ENCODE measurements at places on chromosomes 2 and 18.

- DNase-seq, result peak; percentile 56
Measured at GRCh38 chr2:105308382-105309146, 21.0 kb downstream of the TGFBRAP1 start.

DNA sequence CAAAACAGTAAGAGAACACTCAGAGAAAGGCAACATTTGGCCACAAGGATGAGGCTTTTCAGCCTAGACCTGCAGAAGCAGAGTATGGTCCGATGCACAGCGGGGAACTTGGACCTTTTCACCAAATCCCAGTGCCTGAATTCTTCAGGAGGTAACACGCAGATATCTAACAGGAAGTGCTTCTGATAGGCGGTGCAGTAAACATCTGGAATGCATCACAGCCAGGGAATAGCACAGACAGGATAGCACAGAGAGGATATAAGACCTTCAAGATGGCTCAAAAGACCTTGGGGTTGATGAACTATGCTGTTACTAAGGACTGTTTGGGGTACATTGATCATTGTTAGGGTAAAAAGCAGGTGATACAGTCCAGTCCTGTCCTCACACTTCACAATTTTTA, 1.7 kb downstream of the TMEM127 start:
- no peak for DNase-seq

GRCh38 chr2:11390399-11390658, 45.9 kb upstream of the ROCK2 start:
- DNase-seq, result no peak

- DNase-seq, result no peak
Measured at GRCh38 chr18:12621742-12622306, 36.1 kb downstream of the SPIRE1 start.

DNA sequence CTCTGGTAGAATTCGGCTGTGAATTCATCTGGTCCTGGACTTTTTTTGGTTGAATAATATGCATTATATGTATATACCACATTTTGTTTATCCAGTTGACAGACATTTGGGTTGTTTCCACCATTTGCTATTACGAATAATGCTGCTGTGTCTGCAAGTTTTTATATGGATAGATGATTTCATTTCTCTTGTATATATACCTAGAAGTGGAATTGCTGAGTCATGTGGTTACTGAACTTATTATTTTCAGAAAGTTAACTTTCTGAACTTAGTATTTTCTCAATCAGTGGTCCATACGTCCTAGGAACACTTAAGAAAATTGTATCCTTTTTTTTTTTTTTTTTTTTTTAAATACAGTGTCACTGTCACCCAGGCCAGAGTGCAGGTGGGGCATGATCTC, 63.3 kb downstream of the RIF1 start:
- no peak for DNase-seq

- DNase-seq, result no peak
Measured at GRCh38 chr2:239818086-239818485, 207.1 kb downstream of the NDUFA10 start.

GRCh38 chr2:50225021-50225928, 806.7 kb downstream of the NRXN1 start:
- DNase-seq, result no peak

- no peak for DNase-seq
Measured at GRCh38 chr2:8297376-8298231, 384.3 kb upstream of the ID2 start.

DNA sequence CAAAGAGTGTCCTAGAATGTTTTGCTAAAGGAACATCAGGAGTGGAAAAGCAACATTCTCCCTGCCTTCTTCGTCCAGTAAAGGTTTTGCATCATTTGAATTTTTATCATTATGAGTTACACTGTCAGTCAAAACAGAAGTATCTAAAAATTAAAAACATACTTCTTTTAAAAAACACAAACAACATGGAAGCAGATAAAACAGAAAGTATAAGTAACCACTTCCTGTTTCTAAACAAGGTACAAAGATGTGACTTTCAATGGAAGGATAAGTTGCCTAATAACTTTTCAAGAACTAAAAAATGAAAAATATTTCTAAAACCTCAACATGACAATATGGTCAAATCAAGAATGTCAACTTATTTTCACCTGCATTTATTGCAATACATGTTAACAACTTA, 158.2 kb downstream of the STK39 start:
- no peak for DNase-seq

- no peak for DNase-seq
Measured at GRCh38 chr2:98772536-98772935, 41.6 kb upstream of the MGAT4A start.

DNA sequence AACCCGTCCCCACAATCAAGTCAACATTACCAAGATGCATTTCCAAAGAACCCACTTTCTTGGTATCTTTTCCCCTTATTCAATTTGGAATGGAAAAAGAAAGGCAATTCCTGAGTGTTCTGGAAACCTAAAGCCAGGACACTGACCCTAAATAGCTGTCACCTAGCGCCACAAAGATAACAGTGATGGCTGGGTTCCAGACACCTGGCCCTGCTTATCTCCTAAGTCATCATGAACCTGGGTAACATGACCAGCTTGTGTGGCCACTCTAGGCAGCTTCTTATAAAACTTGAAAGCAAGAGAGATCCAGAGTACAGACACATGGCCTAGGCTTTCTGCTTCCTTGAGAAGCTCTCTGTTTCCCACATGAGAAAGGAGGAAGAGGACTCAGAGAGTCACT, 95.4 kb downstream of the BOD1L2 start:
- DNase-seq, result no peak

- no peak for DNase-seq
Measured at GRCh38 chr2:98883780-98884211, 52.2 kb downstream of the CRACDL start.

- DNase-seq, result no peak
Measured at GRCh38 chr2:176149481-176149938, 1.8 kb upstream of the HOXD4 start.

DNA sequence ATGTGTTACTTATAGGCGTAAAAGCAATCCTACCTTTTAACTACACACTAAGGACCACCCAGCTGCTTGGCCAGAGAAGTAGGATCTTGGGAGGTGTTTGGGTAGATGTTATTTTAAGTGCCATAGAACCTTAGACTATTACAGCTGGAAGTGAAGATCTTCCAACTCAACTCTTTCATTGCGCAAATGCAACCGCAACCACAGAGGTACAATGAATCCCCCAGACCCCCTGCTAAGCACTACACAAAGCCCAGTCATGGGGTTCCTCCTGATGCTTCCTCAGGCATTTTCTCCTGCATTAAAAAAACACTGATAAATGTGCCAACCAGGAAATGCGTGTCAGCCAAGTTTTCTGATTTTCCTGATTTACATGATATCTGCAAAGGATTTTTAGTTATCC, 246.0 kb downstream of the LRRTM1 start:
- DNase-seq, result no peak

DNA sequence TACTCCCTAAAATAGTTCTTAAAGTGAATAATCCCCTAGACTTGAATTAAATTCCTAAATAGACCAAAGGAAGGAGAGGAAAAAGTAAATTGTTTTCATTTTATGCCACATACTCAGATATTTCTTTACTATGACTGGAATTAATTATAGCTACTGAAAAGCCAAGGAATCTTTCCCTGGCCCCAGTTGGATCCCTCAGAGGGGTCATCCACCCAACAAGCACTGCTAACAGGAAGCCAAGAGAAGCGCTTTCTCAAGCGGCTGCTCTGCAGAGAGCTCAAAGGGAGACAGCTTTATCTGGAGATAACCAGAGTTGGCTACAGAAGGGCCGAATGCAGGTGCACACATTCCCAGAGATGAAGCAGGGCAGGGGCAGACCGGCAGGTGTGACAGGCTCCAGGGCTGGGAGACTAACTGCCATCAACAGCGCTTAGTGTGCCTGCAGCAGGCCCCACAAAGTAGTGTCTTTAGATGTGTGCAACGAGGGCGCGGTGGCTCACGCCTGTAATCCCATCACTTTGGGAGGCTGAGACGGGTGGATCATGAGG, 51.1 kb downstream of the POLR1A start:
- DNase-seq, result no peak

DNA sequence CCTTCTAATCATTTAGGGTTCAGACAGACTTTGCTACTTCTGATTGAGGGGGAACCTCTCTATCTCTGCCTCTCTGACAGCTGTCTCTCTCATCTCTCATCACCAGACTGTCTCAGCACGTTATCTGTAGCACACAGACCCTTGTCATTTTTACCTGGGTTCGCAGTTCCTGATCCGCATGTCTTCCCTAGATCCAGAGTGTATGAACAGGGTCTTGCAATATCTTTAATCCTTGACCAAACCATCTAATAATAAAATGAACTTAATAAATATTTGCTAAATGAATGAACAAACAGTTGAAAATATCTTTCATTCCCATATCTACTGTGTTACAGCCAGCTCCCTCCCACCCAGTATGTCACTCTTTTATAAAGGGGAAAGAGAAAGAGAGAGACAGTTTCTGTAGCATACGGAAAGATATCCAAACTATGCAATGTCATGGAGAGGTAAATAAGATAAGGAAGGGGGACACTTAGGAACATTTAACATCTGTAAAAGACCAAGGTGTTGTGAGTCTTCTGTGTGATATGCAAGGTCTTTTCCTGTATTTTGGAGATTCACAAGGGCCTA, 507.6 kb downstream of the SUCLG1 start:
- DNase-seq, result no peak

DNA sequence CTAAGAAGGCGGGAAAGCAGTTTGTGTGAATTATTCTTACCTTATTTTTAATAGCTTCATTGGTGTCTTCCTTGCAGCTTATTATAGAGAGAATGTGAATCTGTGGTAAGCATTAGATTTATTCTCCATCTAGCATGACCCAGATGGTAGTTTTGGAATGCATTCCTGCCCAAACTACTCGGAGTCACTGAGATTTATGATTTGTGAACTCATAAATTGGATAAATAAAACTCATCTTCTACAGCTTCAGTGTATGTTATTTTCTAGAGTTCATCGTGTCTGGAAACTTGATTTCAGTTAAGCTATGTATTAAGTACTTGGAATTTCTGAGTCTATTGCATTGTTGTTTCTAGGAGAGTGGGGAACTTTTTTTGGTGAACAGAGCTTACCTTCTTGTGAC, 170.5 kb downstream of the FAM210A start:
- no peak for DNase-seq

DNA sequence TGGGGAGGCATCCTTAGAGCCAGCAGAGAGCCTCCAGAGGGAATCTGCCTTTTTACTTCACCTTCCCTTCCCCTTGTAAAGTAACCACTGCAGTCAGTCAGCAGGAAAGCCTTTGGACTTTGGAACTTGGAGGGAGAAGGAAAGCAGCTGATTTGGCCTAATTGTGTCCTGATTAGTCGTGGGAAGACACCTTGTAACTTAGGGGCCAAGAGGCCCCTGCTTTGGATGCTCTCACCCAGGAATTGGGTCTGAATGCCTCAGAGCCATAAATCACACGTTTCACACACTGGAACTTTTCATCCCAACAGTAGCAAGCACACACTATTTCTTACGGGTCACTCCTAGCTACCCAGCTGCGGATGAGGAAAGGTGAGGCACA, 81.0 kb upstream of the PPM1B start:
- no peak for DNase-seq

DNA sequence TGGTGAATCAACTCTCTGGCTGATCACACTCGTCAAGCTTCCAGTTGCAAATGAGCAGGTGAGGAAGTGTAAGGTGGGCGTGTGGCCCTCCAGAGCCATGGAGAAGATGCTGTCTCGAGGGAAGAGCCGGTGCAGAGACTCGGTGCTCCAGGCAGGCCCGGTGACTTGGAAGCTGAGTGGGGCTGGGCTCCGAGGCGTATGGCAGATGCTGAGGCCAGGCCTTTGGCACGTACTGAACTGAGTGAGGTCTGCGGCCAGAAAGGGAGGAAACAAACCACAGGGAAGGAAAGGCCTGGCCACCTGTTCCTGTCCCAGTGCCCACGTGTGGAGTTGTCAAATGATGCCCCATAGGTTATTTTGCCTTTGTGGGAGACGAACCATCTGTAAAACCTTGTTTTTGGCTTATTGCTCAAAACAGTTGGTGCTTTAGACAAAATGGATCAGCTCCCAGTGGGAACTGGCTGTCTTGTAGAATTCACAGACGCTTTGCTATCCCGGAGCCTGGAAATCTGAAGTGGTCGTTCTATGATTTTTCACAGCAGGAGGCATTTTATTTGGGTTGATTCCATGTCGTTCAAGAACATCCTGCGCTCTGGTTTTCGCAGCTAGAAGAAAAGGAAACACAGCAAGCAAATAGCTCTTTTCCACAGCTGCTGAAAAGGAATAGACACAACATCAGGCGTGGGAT, 117.5 kb upstream of the TMEM18 start:
- DNase-seq, result peak; percentile 17

- DNase-seq, result peak; percentile 75
Measured at GRCh38 chr2:36507408-36507812, 90.6 kb downstream of the FEZ2 start.

DNA sequence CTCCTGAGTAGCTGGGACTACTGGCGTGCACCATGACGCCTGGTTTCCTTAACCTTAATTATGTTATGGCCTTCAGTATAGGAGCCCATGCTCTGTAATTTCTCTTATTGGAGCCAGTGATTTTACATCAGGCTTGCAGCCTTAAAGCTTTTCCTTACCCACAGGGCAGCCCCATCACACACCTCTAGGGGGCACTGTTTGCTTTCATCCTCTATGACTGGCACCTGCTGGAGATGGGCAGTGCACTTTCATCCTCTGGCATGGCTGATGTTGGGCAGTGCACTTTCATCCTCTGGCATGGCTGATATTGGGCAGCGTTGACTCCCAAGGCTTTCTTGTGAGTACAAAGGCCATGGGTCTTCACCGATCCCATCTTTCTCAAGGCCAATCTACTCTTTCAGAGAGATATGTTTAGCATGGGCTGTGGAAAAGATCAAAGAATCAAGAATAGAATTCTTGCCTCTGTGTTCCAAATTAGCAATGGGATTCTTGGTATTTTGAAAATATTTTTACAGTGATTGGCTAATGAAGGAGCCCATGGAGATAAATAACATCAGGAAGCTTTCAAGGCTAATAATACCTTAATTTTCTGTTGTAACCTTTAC, 80.7 kb upstream of the MEX3C start:
- DNase-seq, result peak; percentile 68

DNA sequence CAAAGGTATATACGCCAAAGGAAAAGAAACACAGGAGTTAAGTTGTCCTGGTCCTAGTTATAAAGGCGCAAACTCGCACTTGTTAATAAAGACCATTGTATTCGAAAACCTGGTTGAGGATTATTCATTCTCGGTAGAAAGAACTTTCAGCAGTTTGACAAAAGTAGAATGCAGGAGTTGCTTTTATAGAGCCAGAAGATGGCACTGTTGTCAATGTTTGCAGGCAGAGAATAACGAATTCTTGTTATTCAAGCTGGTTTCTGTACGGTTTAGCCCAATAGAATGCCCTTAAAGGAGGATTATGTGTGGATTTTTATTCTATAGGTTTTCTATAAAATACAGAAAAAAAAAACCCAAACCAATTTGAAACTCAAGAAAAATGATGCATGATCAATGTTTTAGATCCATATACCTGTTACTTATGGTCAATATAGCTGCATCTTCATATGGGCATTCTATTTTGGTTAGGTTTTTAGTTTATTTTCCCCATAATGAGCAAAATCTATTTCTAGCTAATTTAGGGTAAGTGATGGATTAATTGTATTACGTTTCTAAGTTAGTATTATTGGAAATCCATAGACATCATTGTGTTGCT, 510.3 kb downstream of the PLCL1 start:
- peak; percentile 85 for DNase-seq

GRCh38 chr2:105734762-105735538, 9.8 kb upstream of the NCK2 start:
- DNase-seq, result no peak

- no peak for DNase-seq
Measured at GRCh38 chr18:67211646-67212045, 304.9 kb downstream of the DSEL start.

GRCh38 chr2:151770995-151771394, 36.7 kb upstream of the NEB start:
- no peak for DNase-seq
